ENCODE measurements at places on chromosomes 5 and 9.
A peak's percentile ranks its signal among the peaks of the same experiment; 100 is the strongest.

GRCh38 chr5:127416906-127417305 lies 100.5 kb upstream of the PRRC1 start:
- DNase-seq, result no peak

GRCh38 chr5:72163349-72163983 lies 56.2 kb downstream of the MAP1B start:
- DNase-seq, result no peak

- DNase-seq, result no peak
Measured at GRCh38 chr5:175351897-175352590, 91.9 kb downstream of the DRD1 start.

DNA sequence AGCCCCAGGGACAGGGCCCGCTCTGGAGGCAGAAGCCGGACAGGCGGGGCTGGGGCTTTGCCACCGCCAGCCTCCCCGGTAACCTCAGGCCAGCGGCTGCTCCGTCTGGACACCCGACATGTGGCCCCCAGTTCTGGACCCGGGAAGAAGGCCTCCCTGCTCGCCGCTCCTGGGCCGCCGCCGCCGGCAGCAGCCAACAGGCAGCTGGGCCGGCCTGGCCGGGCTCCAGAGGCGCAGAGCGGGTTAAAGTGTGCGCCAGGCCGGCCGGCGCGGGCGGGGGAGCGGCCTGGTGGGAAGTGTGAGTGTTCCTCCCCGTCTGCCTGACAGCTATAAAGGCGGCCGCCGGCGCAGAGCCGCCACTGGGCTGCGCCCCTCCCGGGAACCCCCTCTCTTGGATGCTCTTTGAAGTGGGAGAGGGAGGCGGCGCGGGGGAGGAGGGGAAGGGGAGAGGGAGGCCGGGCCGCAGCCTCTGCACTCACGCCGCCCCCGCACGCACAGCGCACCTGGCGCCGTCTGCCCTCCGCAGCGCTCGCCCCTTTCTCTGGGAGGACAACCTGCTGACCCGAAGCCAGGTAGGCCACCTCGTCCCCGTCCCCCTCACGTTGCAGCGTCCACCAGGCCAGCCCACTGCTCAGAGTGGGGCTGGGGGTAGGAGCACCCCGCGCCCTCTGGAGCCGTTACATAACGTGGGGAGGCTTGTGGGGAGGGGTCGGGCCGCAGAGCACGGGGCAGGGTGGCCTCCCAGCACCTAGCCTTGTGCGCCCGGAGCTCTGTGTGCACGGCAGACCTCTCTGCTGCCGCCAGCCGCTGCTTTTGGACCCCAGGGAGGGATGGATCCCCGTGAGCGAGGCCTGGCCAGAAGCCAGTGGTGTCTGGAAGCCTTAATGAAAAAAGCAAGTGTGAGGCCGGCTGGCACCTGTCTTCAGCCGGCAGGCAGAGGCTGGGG lies at the start of gene ADAMTSL2:
TSS of gene ADAMTSL2 (plus strand) at position 359 of the 946 bp plus-strand sequence. CDS start 2,009 bp downstream, outside the sequence.
- peak; percentile 33 for DNase-seq

DNA sequence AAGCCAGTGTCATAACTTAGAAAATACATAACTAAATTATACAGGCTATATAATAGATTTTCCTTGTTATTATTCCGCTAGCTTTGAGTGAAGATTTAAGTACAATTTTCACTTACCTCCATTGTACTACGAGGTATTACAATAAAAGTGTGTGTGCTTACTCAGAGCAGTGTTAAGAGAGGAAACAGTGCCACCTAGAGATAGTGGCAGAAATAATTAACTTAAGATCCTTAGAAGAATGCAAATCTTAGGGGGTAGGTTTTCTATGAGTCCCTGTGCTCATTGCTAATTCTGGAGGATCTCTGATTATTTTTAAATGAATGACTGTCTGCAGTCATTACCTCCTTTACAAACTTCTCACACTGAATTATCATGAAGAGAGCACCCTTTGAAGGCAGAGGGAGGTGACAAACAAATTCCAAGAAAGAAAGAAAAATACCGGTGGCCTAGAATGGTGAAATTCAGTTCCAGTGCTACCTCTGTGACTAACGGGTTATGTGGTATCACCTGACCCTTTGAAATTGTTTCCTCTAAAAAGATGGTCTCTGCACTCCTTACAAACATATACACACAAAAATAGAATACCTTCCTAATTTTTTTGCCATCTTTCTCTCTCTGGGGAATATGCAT lies 379.8 kb downstream of the TRIM36 start:
- no peak for DNase-seq

- DNase-seq, result no peak
Measured at GRCh38 chr5:122377026-122377425, 65.0 kb downstream of the SNCAIP start.

DNA sequence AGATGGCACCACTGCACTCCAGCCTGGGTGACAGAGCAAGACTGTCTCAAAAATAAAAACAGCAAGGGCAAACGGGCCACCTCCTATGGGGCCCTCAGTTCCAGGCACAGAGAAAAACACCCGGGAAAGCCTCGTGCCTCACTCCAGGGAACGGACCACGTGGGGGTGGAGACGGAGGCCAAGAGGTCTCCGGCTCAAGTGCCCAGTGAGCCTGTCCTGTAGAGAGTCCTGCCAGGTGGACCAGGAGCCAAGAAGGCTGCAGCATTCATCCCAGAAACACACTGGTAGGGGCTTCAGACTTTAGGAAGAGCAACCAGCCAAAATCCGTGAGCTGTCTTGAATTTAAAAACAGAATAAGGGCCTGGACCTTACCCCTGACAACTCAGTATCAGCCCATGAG lies 63.8 kb downstream of the C5orf15 start:
- DNase-seq, result no peak

GRCh38 chr9:16238623-16239138 lies 631.8 kb downstream of the BNC2 start:
- no peak for DNase-seq

All from CD4-positive, alpha-beta T cell treated with Interleukin-6 at 100 ng/mL for 8 hours (primary cell).